ENCODE measurements at places on chromosomes 3 and 15.

DNA sequence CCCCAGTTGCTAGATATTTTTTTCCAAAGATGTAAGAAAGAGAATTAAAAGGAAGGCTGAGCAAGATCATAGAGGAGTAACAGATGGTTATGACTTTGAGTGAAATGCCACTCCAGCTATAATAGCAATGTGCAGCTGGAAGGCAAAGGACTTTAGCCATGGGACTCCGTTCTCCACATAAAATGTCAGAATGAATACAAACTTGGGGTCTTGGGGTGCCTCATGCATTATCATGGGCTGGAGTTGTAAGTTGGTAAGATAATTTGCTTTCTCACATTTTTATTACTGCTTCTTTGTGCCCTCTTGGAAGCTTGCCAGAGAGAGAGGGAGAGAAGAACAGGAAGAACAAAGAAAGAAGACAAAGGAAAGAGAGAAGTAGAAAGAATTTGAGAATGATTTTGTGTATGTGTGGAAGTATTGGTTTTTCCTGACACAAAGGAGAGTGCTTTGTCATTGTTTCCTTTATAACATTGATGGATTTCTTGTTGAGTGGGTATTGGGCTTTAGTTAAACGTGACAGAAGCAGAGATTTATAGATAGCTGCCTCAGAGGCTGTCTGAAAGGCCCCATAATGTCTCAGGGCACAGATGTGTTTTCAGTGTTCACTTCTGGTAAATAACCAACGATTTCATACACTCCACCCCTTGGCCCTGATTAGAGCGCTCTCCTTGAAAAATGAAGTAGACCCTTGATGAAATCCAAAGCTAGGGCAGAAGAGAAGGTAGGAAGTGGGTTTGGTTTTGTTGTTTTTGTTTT lies 715.3 kb downstream of the NR2F2 start:
- no peak for DNase-seq

GRCh38 chr3:75115695-75116094 lies 501.2 kb upstream of the CNTN3 start:
- no peak for DNase-seq

GRCh38 chr3:46372492-46373359 lies 2.0 kb downstream of the CCR5 start:
- no peak for DNase-seq

DNA sequence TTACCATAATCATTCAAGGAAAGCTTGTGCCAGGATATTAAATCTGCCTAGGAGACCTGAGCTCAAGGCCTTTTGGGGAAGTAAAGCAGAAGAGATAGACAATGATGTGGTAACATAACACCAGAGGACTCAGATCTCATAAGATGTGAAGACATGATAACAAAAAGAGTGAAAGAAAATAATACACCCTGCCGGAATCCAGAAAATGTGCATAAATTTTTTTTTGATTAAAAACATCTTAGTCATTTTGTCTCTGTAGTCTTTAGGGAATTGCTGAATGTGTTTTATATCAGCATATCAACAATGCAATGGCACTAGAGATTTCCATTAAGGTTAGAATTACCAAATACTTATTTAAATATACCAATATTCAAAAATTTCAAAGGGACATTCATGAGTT lies 326.8 kb upstream of the ROBO1 start:
- no peak for DNase-seq

DNA sequence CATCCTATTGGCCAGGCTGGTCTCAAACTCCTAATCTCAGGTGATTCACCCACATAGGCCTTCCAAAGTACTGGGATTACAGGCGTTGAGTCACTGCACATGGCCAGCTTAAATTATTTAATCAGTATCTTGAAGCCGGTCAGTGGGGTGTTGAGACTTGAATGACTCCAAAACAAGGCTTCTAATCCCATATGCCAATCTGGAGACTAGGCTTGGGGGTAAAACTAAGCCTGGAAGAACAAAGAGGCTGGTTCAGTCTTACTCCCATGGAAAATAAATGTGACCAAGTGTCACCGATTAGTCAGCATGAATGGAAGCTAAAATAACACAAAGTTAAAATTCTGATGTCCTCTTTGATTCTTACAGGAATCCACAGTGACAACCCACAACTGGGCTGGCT lies 509.1 kb downstream of the FOXP1 start:
- DNase-seq: no peak

DNA sequence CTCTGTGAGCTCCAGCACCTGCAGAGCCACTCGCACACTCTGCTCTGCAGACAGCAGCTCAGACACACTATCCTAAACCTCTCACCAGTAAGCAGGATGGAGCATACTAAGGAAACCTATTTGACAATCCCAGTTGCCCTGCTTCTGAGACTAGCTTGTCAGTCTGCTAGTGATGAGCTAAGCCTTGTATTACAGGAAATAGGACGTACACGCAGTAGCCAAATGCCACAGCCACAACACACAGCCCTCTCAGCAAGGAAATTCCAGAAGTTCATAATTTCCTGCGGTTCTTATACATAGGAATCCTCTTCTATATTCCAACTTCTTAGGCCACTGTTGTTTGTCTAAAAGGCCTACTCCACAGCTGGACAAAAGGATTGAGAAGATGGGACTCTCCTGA lies 74.5 kb downstream of the MYLK start:
- DNase-seq: no peak

DNA sequence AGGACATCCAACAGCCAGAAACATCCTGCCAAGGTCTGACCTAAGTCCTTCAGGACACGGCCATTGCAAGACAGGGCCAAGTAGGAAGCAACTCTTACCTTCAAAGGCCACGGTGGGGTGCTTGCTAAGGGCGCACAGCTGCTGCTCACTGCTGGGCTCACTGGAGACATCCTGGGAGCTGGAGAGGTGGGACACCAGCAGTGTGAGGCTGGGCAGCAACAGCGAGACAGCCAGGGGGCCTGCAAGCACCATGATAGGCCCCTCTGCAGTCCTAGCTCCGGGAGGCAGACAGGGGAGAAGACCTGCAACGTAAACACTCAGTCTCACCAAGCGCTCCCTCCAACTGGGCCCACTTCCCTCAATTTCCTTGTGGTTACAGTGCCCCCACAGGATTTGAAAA lies 79.2 kb downstream of the SEMA5B start:
- no peak for DNase-seq

- DNase-seq: no peak
These were observed 48.2 kb upstream of the PYDC2 start for GRCh38 chr3:191412759-191413158.

DNA sequence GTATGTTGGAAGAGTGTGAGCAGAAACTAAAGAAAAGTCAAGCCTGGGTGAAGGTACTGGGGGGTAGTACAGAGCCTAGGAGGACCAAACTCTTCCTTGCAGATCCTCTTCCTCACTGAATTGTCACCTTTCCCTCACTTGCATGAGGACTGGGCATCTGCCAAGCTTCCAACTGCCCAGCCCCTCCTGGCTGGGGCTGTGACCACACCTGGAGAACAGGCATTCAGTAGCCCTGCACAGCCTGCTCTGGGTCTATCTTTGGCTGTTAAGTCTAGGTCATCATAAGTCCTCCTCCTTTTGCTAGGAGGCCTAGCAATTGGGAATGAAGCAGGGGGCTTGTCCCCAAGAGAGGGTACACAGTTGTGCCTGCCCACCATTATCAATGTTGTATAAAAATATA lies 55.2 kb downstream of the CAPN7 start:
- DNase-seq: no peak

GRCh38 chr15:87047203-87047965 lies 967.7 kb downstream of the AGBL1 start:
- DNase-seq: no peak

GRCh38 chr15:66498501-66499386 lies 1.2 kb upstream of the SNAPC5 start:
- no peak for DNase-seq

DNA sequence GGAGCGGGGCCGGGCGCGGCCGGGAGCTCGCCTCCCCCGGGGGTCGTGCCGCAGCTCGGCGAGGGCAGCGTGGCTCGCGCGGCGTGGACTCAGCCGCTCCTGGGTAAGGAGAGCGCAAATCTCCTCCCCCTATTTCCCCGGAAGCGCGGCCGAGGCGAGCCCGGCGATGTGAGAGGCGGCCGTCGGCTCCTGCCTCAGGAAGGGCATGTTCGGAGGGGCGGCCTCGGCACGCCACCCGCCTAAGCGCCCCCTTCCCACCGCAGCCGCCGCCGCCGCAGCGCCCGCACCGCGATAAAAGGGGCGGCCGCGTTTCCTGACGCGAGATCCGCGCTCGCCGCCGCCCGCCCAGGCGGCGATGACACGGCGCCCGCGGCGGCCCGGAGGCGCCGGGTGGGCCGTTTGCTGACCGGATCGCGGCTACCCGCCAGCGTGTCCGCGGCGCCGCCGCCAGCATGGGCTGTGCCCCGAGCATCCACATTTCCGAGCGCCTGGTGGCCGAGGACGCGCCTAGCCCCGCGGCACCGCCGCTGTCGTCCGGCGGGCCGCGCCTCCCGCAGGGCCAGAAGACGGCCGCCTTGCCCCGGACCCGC lies at the start of gene PDE8A:
Gene PDE8A (plus strand): TSS at position 146 of the 590 bp plus-strand sequence. CDS start 307 bp downstream, at position 453.
- DNase-seq: peak; percentile 62

- DNase-seq: no peak
These were observed 67.2 kb downstream of the CRTC3 start for GRCh38 chr15:90596943-90597342.

DNA sequence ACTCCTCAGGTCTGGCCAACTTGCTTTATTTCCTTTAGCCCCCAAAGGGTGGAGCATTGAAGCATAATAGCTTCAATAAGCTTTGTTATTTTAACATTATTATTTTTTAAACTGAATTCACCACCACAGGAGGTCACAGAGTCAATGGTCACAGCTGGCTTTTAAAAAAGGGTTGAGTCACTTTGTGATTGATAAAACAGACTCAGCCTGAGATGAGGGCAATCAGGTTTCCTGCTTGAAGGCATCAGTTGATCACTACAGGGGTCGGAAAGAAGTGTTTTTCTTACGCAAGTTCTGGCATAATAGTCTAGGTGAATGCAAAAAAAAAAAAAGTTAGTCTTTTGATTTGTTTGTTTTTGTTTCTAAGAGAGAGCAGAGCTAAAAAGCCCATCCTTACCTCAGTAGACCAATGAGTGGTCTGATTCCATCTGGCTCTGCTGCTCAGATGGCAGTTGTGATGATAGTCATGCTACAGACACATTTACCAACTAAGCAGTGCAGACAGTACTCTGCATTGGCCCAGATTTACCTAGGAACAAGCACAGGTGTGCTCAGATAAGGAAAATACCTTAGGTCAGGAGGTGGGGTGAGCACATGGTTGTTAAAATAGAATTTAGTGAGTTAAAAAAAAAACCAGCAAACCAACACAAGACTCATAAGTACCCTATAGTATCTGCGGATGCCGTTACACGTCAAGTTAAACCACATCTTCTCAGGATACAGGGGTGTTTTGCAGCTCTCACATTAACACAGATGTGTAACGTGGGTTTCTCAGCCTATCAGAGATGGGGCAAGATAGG lies 22.6 kb downstream of the ZNF80 start:
- DNase-seq: peak; percentile 57

DNA sequence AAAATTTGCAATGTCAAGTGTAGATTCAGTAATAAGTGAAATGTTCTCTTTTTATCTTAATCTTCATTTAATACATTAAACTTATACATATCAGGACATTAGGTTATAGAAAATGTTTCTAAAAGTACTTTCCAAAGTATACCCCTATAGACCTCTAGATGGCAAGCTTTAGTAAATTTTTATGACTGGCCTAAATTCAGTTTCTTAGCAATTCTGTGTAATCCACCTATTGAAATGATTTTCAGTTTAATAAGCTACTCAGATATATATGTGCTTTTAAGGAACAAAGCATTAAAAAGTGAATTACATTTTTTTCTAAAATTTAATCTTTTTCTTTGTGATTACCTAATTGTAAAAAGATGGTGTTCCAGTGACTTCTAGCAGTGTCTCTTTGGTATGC lies 342.2 kb downstream of the GBE1 start:
- DNase-seq: no peak

DNA sequence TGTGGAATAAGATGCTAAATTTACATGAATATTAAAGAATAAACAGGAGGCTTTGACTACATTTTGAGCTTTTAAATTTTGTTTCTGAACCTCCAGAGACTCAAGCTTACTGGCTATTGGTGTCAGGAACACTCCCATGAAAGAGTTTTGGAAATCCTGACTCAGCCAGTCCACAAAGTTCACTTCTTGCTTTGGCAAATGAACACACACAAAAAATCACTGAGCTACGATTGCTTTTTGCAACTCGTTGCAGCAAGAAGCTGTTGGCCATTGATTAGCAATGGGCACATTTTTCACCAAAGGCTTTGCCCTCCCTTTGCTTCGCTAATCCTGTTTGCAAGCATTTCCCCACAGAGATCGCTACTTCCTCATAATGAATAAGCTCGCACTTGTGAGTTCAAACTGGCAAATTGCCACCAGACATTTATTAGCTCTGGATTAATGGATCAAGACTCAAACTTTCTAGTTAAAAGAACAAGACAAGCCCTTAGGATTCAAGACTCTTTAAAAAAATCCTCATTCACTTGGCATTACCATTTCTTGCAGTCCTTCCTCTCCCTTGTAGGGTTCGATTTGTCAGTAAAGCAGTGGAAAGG lies 343.2 kb upstream of the ONECUT1 start:
- DNase-seq: no peak

- no peak for DNase-seq
These were observed 42.5 kb downstream of the MYLK start for GRCh38 chr3:123841476-123842238.

DNA sequence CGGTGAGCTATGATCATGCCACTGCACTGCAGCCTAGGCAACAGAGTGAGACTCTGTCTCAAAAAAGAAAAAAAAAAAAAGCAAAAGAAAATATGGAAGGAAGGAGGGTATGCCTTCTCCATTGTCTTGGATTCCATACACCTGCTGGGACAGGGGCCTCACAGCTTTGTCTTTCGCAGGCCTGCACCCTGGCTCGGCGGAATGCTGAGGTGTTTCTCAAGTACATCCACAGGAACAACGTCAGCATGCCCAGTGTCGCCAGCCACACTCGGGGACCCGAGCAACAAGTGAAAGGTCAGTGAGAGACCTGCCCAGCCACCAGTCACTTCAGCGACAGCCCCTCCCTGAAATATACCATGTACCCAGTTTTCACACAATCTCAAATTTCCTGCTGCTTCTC lies 288.5 kb upstream of the UMPS start:
- no peak for DNase-seq
